ENCODE measurements at places on chromosomes 11 and 22.

GRCh38 chr22:39147335-39148025, 5.0 kb downstream of the CBX7 start:
- no peak for DNase-seq

GRCh38 chr11:69496631-69497220, 15.3 kb downstream of the LINC01488 start:
- DNase-seq: no peak

- no peak for DNase-seq
These were observed 19.9 kb downstream of the TSKU start for GRCh38 chr11:76803023-76803422.

DNA sequence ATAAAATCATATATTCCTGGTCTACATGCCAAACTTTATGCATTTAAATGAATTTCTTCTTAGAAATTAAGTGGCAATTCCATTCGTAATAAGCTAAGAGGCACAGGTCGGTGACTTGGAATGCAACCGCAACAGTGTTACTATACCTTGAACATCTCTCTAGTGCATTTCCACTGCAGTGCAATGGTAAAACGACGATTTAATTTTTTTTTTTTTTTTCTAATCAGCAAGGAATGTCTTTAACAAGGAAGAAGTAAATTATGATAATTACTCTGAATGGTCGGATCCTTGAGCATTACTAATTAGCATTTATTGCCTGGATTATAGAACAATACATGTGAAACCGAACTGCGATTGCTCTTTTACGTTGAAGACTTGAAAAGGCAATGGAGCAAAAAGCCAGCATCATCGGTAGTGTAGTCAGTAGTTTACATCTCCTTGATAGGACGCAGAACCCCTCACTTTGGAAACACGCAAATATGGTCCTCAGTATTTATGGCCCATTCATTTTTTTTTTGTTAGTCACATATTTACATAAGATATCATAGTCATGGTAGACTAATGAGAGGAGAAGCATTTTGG, 20.2 kb downstream of the BLID start:
- DNase-seq: peak; percentile 58

GRCh38 chr11:118058311-118059245, 18.3 kb upstream of the TMPRSS4 start:
- DNase-seq: no peak

Measured in fibroblast of upper back skin (primary cell).